ENCODE measurements at places on chromosomes 5 and 9.

DNA sequence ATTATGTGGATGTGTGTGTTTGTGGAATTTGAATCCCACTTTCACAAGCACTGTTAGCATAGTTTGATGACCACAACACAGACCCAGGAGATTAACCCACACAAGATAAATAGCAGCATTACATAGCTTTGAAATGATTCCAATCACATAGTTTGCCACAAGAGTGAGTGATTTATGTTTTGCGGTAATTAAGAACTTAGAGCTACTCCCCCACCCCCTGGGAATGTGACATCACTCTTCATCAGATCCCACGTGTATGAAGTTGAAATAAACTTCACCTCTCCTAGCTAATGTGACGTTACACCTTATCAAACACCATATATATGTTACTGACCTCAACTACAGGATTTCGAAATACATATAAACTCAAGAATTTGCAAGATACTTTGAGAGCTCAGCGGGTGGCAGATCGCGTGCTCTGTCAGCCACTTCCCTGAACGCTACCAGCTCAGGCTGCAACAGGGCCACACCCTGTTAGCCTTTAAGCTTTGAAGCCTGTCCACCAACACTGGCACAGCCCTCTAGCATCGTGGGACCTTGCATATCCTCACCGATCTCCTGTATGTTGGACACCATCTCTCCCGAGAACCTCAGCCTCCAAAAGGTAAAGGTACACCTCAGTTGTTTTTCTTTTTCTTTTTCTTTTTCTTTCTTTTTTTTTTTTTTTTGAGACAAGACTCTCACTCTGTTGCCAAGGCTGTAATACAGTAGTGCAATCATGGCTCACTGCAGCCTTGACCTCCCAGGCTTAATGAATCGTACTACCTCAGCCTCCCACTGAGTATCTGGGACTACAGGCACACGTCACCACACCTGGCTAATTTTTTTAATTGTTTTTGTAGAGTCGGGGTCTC lies 1.7 kb upstream of the AGTPBP1 start:
- DNase-seq = no peak

DNA sequence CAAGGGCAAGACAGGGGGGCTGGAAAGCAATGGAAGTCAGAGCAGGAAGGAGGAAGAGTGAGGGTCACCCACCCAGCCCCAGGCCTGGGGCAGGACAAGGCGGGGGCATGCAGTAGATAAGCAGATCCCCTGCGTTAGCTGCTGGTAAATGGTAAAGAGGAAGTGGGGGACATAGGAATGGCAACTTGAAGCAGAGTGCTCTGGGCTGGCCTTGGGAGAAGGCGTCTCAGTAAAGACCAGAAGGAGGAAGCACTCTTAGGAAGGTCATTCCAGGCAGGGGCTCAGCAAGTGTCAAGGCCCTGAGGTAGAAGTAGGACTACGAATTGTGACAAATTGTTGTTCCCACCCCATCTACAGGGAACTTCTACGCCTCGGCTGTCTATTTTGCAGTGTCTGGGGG lies 15.1 kb downstream of the TCOF1 start:
- DNase-seq = no peak

GRCh38 chr5:156920861-156921431 lies 42.1 kb downstream of the TIMD4 start:
- DNase-seq = no peak

GRCh38 chr5:127887282-127887681 lies 184.1 kb downstream of the CCDC192 start:
- DNase-seq = no peak

- no peak for DNase-seq
Observed at GRCh38 chr5:169244812-169245211, 56.1 kb downstream of the SLIT3 start.

- DNase-seq = no peak
Observed at GRCh38 chr5:127571314-127572131, 54.1 kb downstream of the PRRC1 start.

- DNase-seq = no peak
Observed at GRCh38 chr5:2178071-2178477, 295.3 kb upstream of the IRX4 start.

GRCh38 chr5:151672516-151672915 lies 14.2 kb downstream of the SPARC start:
- no peak for DNase-seq

GRCh38 chr9:113719919-113720318 lies 156.2 kb upstream of the ZNF618 start:
- DNase-seq = no peak

DNA sequence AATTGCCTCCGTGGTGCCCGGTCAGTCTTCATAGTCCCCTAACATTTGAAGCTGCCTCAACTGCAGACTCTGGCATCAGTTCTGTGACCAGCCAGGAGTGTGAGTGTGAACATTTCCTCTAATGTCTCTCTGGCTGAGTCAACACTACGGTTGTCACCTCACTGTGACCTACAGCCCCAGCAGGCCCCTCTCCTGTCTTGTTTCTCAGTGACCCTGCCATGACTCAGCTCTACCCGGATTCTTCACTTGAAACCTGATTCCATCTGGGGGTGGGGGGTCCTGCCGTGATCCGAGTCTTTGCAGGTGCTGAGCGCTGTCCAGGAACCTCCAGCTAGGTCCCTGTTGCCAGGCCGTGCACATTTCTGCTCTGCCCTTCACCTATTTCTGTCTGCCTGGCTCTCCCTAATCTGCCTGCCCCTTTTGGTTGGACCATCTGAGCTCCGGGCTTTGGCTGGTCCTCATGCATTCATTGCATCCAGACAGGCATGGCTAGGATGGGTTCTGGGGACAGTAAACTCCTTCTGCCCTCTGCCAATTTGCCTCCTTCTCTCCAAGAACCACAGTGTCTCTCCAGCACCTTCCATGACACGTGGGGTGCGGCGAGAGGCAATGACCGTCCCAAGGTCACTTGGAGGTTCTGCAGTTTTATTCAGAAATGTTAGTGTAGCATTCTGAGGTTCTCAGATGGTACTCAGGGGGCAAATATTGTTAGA lies 24.2 kb downstream of the STC2 start:
- no peak for DNase-seq

GRCh38 chr5:17897776-17898175 lies 263.5 kb downstream of the TAF11L14 start:
- DNase-seq = no peak

- no peak for DNase-seq
Observed at GRCh38 chr5:58490402-58491050, 709 bp upstream of the GAPT start.

DNA sequence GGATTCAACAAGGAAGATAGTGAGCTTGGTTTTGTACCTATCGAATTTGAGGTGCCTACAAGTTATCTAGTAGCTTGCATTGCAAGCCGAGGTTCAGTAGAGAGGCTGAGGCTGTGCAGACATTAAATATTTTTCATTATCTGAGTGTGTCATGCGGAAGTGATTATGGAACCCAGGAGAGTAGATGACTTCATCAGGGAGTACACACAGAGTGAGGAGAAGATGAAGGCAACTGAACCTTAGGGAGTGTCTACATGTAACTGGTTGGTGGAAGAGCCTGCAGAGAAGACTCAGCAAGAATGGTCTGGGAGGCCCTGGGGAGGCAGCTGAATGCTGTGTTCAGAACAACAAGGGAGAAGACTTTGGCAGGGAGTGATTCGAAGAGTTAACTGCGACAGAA lies 393.9 kb downstream of the ARHGEF28 start:
- no peak for DNase-seq

DNA sequence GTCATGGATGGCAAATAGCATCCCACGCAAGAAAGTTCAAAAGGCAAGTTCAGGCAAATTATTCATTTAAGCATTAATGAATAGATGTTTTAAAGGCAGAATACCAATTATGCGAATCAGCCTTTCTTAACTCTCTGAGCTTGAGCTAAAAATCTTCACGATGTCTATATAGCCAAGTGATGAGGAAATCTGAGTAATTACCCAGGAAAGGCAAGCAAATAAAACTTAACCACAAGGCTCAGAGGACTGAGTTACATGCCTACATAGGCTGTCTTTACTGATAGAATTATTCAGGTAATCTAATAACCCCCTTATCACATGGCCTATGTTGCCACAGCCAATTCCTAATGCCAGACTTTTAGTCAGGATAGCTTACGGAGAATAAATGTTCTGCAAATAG lies 120.8 kb upstream of the MTAP start:
- no peak for DNase-seq

- no peak for DNase-seq
Observed at GRCh38 chr9:131447600-131447999, 53.7 kb downstream of the PRRC2B start.

DNA sequence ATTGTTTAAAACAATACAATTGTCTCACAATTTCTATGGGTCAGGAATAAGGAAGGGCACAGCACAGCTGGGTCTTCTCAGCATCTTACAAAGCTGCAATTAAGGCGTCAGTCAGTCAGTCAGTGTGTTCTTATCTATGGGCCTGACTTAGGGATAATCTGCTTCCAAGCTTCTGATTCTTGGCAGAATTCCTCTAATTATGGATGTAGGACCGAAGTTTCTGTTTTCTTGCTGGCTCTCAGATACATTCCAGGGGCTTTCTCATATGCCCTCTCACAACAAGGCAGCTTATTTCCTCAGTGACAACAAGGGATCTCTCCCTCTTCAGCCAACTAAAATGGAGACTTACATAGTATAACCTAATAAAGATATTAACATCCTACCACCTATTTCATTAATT lies 1925.3 kb upstream of the ACO1 start:
- no peak for DNase-seq

DNA sequence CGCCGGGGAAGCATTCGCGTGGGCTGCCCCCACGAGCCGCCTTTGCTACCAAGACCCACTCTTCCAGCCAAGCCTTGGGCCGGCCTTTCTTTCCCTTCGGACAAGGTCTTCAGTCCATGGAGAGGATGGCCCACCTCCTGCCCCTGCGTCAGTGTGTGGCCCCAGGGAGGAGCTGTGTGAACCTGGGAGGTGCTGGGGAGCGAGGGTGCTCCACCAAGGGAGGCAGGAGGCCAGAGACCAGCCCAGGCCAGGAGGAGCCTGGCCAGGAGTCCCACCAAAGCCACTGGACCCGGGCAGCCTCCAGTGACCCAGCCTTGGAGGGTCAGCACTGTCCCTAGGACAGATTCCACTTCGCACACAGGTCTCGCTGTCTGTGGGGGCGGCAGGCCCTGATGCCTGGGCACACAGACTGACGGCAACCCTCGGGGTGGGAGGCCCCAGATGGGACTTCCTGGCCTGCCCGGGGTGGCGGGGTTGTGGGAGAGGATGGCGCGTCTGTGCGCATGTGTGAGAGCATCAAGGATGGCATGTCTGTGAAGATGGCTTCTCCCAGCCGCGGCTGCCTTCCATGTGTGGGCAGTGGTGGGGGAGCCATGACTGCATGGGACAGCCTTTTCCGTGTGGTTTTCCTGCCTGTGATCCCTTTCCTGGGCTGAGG lies 113.3 kb upstream of the LPCAT1 start:
- DNase-seq = no peak

DNA sequence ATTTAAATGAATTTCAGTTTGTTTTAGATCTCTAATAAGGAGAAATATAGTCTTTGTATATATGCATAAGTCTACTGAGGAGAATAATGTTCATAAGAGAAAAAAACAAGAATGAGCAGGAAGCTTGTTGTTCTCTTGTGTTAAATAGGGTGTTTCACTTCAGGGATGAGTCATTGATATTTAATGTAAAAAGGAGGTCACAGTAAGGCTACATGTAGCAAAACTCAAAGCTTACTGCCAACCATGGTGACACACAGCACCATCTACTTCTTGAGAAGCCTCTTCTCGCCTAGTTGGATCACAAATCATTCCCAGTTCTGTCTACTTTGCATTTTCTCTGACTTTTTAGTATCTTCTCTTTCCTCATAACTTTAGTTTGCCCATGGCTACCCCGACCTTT lies 1466.0 kb upstream of the C9orf72 start:
- no peak for DNase-seq

- DNase-seq = no peak
Observed at GRCh38 chr5:40634154-40634553, 45.6 kb upstream of the PTGER4 start.

- no peak for DNase-seq
Observed at GRCh38 chr5:59466271-59466670, 427.3 kb downstream of the PDE4D start.

- no peak for DNase-seq
Observed at GRCh38 chr5:72510610-72511181, 3.5 kb upstream of the ZNF366 start.

- DNase-seq = no peak
Observed at GRCh38 chr5:76155536-76155935, 72.4 kb downstream of the SV2C start.

DNA sequence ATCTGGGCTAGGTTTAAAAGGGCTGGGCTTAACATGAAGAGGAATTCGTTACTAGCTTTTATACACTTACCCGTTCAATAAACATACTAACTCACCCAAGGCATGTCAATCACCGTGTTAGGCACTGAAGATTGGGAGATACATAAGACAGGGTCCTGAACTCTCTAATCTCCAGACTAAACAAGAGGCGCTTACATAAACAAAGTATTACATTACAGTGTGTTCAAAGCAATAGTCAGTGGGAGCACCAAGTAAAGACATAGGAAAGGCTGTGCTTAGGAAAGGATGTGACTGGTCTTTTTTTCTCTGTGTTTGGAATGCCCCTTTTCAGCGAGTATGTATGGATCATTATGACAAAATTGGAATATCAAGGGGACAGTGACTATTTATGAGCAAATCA lies 203.6 kb upstream of the ADRA1B start:
- no peak for DNase-seq

DNA sequence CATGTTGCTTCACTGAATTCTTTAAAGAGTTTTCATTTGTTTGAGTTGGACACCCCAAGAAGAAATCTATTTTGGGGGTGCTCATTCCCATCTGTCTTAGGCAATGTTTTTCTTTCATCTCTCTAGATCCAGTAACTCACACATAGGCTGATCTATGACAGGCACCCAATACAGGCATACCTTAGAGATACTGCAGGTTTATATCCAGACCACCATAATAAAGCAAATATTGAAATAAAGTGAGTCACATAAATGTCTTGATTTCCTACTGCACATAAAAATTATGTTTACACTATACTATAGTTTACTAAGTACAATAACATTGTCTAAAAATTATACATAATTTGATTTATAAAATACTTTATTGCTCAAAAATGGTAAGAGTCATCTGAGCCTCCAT lies 364.5 kb downstream of the MTRR start:
- no peak for DNase-seq

GRCh38 chr9:119216651-119217331 lies 152.4 kb downstream of the BRINP1 start:
- no peak for DNase-seq

DNA sequence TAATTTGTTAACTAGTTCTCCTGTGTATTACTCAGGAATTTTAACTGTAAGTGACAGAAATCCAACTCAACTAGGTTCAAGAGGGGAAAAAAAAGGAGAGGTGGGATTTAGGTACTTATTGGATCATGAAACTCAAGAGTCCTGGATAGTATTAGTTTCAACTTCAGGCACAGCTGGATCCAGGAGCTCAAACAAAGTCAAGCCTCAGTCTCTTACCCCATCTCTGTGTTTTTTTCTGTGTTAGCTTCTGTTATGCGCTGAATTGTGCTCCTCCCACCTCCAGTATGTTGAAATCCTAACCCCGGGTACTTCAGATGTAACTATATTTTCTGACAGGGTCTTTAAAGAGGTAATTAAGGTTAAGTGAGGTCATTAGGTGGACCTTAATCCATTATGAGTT lies 53.5 kb downstream of the SMIM23 start:
- no peak for DNase-seq

Measured in esophagus squamous epithelium (tissue), 5 donors.